ENCODE measurements at places on chromosomes 1 and 21.

DNA sequence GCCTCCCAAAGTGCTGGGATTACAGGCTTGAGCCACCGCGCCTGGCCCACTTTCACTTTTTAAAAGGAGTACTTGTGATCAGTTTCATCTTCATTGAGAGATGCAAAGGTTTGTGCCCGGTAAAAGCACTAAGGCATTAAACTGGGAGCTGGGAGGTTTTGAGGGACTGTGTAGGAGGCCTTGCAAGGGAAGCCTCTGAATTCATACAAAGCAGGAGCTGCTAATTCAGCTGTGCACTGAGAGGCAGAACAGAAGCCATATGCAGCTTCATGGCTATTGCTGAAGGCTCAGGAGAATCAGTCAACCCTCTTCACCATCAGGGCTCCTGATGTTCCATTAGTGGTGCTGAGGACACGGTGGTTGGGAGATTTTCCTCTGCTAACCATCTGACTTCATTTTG is 77.7 kb downstream of the GPR88 start:
- no peak for DNase-seq

DNA sequence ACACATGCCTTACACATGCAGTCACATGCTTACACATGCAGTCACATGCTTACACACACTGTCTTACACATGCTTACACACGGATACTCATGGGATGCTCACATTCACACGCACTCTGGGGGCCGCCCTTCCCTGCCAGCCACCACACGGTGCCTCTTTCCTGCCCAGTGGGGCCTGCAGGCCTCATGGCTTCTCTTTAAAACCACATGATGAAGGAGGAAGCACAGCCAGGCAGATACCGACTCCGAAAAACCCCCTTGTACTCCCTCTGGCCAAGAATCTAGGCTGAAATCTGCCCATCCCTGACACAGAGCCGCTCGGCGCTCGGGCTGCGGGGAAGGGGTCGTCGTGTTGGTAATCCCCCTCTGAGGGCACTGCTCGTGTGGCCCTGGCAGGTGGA is 113.0 kb downstream of the PRDM16 start:
- no peak for DNase-seq

DNA sequence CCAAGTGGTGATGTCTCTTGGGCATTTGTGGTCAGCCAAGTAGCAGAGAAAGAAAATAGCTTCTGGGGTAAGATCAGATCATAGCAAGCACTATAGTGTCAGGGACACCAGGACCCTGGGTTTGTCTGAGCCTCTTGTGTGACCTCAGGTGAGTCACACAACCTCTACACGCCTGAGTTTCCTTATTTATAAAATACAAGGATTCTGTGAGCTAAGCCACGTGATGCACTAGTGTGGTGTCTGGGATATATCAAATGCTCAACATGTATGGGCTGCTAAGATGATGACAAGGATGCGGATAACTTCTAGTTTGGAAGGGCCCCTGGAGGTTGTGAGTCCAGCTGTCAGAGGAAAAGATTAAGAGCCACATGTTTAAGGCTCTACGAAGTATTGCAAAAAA is 24.5 kb upstream of the ZNF436 start:
- no peak for DNase-seq

DNA sequence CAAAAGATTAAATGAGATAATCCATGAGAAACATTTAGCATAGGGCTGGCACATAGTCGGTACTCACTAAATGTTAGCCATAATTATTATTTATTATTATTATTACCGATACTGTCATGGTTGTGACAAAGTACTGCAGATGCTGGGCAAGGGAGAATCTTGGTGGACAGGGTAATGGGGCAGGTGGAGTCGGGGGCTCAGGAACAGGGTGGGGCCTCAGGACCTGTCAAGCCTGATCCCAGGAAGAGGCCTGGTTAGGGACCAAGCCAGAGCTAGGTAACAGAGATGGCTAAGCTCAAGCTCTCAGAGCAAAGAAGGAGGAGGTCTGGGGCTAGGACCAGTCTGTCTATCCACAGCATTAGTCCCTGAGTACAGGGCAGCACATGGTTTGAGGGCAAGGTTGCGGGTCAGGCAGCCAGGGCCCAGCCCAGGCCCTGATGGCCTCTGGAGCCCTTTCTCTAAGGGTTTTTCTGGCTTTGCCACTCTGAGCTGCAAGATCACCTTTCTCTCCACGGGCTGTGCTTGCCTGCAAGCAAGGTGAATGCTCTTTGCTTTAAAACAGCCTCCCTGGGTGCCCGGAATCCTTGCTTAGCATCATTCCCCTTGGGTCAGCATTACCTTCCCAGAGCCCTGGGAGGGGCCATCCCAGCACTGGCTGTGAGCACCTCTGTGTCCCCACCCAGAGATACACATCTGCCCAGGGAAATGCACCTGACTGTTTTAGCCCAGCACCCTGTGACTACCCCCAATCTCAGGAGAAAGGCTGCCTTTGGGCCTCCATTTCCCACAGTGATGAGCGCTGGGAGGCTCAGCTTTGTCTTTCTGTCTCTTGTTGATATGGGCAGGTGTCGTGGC is 572.0 kb downstream of the PTPRU start:
- no peak for DNase-seq

- DNase-seq, result no peak
These were observed 109.5 kb upstream of the UBE2U start for GRCh38 chr1:64093941-64094340.

- no peak for DNase-seq
These were observed 657 bp upstream of the LIN9 start for GRCh38 chr1:226309398-226310244.

- no peak for DNase-seq
These were observed 32.9 kb downstream of the MIS18A start for GRCh38 chr21:32245971-32246370.

- no peak for DNase-seq
These were observed 69.8 kb upstream of the SSBP3 start for GRCh38 chr1:54475946-54476516.

DNA sequence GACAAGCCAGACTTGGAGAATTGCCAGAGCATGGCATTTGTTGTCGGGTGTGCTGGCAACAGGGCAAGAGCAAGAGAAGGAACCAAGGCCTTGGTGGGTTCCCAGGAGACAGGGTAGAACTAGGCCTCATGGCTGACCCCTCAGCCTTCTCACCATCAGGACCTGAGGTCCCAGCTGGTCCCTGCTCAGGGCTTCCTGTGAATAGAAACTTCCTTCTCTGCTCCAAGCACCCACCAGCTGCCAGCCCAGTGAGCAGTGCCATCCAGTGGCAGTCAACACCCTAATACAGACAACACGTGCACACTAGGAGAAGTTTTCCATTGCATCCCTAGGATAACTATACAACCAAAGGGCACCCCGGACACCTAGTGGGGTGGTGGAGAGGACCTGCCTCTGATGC is 22.8 kb downstream of the S100A6 start:
- no peak for DNase-seq

DNA sequence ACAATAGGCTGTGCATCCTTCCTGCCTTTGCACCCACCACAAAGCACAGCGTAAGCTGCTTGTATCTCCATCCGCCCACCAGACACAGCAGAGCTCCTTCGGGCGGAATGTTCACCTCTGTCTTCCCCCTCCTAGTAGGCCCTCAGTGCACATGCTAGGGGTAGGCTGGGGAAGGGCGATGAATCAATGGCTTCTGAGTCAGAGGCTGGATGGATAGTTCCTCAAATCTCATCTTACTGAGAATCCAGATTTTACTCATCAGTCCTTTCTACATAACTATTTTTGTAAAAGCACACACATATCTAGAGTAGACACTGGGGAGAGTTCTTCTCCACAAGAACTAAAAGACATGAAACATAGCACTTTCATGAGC is 73.8 kb downstream of the BCAR3 start:
- peak; percentile 63 for DNase-seq

- DNase-seq, result no peak
These were observed 31.2 kb upstream of the ZNF697 start for GRCh38 chr1:119679223-119679622.

DNA sequence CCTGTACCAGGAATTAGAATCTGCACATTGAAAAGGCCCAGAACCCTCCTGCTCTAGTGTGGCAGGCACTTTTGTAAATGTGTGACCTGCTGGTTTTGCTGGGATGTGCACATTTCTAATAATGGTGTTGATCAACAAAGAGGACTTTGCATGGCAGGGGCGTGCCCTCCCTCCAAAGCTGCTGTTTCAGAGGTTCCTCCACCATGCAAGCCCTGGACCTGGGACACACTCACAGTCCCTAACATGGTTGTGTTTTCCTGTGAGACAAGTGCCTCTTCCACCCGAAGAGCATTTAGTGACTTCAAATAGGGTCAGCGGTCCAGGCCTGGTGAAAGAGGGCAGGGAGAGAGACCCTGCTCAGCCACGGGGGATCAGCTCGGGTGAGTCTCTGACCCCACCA is 28.1 kb downstream of the TENT5C start:
- no peak for DNase-seq

DNA sequence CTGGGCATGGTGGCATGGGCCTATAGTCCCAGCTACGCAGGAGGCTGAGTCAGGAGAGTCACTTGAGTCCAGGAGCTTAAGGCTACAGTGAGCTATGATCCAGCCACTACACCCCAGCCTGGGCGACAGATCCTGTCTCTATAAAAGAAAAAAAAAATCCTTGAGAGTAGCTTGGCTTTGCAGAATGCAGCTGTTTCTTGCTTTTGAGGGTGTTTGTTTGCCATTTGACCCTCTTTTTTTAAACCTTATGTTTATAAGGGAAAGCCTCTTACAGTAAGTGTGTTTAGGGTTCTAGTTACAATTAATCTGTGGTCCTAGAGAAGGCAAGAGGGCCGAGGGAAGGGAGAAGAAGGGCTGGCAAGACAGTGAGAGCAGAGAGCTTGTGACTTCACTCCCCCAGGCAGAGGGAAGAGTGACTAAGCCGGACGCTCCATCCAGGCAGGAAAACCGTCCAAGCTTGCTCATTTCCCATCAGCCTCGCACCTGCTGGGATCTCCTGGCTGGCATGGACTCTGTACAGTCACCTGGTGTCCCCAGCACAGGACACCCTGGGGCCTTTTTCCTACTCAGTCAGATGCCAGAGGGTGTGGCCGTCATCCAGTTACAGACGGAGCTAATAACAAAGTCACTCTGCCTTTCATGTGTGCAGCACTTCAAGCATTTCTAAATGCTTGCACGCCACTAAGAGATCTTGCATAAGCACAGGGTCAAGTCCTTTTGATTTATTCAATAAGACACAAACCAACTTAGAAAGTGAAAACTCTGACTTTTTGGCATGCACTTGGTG is 55.5 kb upstream of the PSEN2 start:
- DNase-seq, result no peak

DNA sequence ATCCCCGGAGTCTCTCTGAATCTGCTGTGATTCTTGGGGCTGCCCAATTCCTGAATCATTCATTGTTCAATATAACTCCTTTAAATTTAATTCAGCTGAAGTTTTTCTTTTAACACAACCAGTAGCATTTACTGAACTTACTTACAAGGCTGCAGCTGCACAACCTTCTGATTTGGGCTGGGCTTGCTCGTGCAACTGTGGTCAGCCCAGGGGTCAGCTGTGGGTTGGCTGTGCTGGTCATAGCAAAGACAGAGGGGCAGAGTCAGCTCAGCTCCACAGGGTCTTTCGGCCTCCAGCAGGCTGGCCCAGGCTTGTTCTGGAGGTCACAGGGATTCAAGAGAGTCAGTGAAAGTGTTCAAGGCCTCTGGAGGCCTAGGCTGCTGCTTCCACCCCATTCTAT is 186.1 kb downstream of the MATN1 start:
- DNase-seq, result no peak

All from activated naive CD4-positive, alpha-beta T cell treated with Interleukin-2 at 50 U/mL for 16 hours (primary cell).